ENCODE measurements at places on chromosomes 16 and 17.
A peak's percentile ranks its signal among the peaks of the same experiment; 100 is the strongest.

DNA sequence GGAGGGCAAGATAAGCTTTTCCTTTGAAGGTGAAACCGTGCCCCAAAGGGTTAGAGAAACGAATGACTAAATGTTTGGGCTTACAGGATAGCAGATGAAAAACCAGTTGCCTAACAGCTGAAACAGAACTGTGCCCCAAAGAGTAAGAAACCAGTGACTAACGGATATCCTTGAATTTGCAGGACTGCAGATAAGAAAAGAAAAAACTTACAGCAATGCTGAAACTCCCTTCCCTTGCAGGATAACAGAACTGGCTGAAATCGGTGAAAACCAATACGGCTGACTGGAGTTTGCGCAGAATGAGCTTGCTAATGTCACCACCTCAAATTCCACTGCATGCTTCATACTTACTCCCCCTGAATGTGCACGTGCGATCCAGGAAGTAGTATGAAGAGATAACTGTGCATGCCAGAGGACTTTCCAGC, 175.2 kb upstream of the NLRP1 start:
- no peak for DNase-seq

DNA sequence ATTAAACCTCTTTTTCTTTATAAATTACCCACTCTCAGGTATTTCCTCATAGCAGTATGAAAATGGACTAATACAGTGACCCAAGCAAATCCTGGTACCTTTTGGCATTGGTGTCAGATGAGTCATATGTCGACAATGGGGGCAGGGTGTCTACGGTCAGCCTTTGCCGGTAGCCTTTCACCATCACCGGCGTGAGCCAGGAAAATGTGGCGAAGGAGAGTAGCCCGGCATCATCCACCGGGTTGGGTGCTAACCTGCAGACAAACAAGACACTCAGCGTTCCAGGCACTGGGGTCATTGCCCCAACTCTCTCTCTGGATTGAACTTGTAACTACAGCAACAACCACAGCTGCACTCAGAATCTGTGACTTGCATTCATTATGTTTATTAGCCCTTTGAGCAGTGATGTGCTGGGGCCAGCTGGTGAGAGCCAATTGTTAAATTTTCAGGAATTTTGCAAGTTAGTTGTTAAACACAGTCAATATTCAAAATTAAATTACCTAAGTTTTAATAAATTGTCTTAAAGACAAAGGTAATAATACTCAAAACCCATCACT, 11.9 kb downstream of the ABCC12 start:
- no peak for DNase-seq

DNA sequence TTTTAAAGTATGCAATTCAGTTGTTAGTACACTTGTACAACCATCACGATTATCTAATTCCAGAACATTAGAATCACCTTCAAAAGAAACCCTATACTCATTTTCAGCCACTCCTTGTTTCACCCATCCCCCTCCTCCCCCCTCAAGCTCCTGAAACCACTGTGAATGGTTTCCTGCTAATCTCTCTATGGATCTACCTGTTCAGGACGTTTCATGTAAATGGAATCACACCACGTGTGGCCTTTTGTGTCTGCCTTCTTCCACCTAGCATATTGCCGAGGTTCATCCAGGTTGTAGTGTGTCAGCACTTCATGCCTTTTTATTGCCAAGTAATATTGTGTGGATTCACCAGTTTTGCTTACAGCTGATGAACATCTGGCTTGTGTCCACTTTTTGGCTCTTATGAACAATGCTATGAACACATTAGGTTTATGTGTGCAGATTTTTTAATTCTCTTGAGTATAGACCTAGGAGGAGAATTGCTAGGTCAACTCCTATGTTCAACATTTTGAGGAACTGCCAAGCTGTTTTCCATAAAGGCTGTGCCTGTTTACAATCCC, 17.8 kb downstream of the EIF4A3 start:
- no peak for DNase-seq

DNA sequence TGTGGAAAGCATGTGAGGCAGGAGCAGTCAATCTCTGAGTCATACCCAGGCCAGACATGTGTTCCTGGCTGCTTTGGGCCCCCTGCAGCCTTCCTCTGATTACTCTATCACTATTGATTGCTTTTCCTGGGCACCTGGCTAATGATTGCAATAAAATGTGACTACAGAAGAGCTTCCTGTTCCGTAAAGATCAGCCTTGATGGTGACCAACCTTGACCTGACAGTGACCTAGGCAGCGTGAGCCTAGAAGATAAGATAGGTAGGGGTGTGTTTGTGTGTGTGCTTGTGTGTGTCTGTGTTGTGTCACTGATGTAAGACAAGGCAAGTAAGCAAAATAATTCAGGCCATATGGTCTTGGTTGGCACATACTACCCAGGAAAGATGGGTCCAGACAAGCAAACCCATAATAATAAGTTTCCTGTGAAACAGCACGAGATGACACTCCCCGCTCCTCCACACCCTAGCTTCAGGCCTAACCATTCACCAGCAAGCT, 367.7 kb upstream of the CDH11 start:
- no peak for DNase-seq

DNA sequence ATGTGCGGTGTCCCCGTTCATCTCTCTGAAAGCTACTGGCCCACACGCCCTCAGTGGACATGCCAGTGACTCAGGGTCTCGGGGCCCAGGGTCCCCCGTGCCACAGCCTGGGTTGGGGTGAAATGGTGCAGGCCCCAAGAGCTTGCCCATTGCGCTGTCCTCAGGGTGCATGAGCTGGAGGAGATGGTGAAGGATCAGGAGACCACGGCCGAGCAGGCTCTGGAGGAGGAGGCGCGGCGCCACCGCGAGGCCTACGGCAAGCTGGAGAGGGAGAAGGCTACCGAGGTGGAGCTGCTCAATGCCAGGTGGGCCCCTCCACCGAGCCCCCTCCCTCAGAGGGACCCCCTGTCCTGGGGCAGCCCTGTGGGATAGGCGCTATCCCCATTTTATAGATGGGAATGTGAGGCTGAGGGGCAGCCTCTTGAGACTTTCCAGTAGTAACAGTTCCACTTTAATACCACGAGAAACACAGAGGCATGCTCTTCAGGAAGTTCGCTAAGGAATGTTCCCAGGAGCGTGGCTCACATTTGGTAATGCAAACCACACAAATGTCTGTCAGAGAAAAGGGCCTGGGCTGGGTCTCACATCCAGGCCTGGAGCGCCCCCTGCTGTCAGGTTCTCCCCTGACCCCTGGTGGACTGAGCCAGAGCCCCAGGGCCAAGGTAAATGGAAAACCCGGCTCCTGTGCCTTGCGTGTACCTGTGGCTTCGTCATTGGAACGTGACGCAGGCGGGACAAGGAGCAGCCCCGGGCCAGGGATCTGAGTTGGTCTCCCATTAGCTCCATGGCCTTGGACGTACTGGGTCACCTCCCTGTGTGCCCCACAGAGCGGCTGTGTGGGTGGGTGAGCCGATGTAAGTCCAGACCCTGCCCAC, 133.7 kb downstream of the RAB11FIP4 start:
- peak; percentile 69 for DNase-seq

DNA sequence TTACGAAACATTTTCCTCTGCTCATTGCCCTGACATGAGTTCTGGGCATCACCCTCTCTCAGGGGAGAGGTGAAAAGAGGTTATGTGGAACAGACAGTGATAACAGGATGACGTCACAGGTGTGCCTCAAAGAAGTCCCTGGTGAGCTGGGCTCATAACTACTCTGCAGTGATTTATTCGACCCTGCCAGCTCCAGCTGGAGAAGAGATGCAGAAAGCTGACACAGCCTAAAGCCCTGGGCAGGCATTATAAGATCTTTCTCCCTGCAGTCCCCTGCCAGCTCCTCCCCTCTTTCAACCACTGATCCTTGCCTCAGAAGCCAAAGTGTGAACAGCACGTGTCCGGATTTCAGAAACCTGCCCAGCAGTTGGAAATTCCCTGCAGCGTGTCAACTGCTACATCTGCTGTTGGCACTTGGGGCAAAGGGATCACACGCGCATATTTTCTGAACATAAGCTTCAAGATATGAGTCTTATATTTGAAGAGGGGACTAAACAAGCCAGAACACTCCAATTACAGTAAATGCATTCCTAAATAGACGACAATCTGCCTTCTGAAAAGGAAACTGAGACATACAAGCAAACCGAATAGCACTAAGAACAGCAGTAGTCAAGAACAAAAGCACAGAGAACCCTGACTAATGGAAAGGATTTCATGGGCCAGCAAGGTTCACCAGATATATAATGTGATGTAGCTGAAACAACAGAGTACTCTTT, 80.5 kb downstream of the SMG6 start:
- DNase-seq = peak; percentile 11

GRCh38 chr17:81420769-81421462, 25.7 kb downstream of the BAHCC1 start:
- no peak for DNase-seq

DNA sequence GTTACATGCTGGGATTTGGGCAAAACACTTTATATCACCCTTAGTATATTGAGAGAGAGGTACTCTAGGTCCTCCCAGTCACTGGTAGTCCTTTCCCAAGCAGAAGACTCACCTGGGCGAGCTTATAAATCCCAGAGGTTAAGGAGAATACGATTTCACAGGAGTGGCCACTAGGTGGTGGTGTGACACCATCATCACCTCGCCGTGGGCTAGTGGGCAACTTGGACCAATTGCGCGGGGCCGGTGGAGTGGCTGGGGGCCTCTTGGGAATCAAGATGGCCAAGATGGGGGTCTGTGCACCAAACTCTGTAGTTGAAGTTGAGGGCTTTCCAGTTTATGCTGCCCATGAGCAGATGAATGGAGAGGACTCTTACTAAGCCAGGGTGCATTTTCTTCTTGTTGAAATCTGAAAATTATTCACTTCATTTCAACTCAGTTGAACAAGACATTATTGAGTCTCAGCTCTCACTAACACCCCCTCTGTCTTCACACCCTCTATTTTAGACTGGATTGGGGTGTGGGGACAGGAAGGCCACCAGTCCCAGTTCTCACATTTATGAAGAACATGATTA, 38.2 kb upstream of the PIRT start:
- no peak for DNase-seq

DNA sequence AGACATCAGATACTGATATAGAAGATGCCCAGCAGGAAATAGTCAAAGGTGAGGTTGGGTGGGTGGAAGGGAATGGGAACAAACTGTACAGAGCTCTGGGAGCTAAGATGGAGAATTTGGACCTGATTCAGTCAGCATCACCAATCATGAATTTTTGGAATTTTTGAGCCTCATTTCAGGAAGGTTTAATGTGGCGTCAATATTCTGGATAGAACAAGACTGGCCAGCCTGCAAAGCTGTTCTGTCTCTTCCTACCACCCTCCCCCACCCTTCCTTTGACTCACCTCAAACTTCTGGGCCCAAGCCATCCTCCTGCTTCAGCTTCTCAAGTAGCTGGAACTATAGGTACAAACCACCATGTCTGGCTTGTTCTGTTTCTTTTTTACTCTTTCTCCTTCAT, 32.6 kb downstream of the CTCF start:
- DNase-seq = no peak

GRCh38 chr17:64508683-64509082, 1.9 kb downstream of the CEP95 start:
- no peak for DNase-seq

GRCh38 chr16:61148930-61149329, 887.3 kb downstream of the CDH8 start:
- DNase-seq = no peak

DNA sequence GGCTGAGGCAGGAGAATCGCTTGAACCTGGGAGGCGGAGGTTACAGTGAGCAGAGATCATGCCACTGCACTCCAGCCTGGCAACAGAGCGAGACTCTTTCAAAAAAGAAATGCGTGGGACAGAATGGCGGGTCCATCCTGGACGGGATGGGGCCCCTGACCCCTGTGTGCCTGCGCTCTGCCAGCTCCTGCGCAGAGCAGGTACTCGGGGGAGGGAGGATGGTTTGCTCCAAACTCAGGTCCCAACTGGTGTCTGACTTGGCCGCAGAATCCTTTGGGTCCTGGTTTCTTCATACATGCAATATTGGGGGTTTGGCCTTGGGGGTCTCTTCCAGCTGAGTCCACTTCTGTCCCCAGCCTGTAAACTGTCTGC, 10.4 kb downstream of the CHMP6 start:
- no peak for DNase-seq

DNA sequence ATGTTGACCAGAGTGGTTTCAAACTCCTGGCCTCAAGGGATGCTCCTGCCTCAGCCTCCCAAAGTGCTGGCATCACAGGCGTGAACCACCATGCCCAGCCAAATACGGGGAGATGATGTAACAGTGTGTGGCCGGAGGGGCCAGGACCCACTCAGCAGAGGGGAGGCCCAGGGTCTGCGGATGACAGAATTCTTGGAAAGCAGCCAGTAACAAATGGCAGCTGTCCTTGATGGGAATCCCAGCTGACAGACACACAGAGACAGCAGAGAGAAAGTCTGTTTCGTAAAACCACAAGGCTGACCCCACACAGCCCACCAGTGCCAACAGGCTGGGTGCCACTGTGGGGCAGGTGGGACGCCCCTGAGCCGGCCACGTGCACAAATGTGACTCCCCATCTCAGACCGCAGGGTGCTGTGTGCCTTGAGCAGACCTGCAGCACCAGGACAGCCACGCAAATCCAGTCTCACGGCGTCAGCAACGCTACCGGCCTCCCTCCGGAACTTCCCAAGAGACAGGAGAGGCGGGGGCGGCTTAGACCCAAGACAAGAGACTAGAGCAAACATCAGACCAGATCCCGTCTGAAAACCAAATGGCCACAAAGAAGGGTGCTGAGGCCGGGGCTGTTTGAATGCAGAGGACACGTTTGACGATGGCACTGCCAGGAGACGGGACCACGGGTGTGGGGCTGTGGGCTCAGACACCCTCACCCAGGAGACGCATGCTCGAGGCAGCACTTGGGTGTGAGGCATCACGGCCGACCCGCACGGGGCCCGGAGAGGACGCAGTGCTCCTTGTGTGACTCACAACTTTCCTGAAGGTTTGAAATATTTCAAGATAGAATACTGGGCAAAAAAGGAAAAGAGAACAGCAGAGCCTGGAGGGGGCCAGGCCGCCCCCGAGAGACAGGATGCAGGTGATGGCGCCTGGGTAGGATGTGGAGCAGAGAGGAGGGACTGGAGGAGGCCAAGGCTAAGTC, 24.6 kb downstream of the CTU2 start:
- no peak for DNase-seq

GRCh38 chr16:60684002-60684401, 1352.2 kb downstream of the CDH8 start:
- DNase-seq = no peak

DNA sequence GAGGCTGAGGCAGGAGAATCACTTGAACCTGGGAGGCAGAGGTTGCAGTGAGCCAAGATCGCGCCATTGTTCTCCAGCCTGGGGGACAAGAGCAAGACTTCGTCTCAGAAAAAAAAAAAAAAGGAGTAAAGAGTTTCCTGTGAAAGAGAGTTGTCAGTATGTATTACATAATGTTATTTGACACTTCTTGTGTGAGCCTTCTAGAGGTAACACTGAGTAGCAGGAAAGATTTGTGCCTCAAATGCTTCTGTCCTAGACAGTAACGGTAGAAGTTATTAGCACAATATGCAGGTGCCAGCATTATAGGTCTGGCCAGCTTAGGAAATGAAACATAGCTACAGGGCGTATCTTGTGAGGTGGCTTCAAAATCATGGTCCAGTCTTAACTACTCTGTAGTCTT, 6.2 kb downstream of the RPS6KB1 start:
- DNase-seq = no peak

- no peak for DNase-seq
These were observed 9.7 kb downstream of the PHKB start for GRCh38 chr16:47470810-47471209.

GRCh38 chr16:12148120-12148519, 171.6 kb downstream of the SNX29 start:
- no peak for DNase-seq

GRCh38 chr17:78248051-78248914, 16.9 kb downstream of the TMEM235 start:
- no peak for DNase-seq

GRCh38 chr16:87832741-87833502, 36.4 kb downstream of the SLC7A5 start:
- DNase-seq = no peak

GRCh38 chr16:16062023-16062937, 112.9 kb downstream of the ABCC1 start:
- peak; percentile 8 for DNase-seq

Measured in CD8-positive, alpha-beta memory T cell (primary cell).